Ureter (tissue), 1 donor: ENCODE measurements at places on chromosomes 2 and 18.

- no peak for DNase-seq
These were observed 456.2 kb downstream of the SPAG16 start for GRCh38 chr2:213740453-213740852.

GRCh38 chr2:85259879-85260278 lies 67.9 kb downstream of the TGOLN2 start:
- DNase-seq: no peak

GRCh38 chr2:128303095-128303791 lies 15.4 kb downstream of the HS6ST1 start:
- no peak for DNase-seq

DNA sequence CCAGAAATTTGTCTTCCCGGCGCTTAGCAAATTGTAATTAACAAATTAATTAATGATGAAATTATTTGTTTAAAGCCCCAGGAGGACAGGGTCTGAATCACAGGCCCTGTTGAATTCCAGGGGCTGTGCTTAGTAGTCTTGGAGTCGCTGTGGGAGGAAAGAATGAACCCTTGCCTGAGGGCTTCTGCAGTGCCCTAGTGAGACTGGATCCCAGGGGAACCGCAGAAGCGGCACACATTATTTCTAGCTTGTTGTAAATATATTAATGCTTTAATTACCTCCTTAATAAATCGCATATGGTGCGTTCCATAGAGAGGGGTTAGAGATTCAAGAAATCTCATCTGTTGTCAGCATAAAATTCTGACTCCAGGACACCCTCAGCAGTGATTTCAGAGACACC lies 235.4 kb downstream of the CELF4 start:
- no peak for DNase-seq

- DNase-seq: no peak
These were observed 109.5 kb upstream of the DAPL1 start for GRCh38 chr2:158685646-158686045.

- no peak for DNase-seq
These were observed 15.8 kb downstream of the SERTAD2 start for GRCh38 chr2:64637931-64638330.

DNA sequence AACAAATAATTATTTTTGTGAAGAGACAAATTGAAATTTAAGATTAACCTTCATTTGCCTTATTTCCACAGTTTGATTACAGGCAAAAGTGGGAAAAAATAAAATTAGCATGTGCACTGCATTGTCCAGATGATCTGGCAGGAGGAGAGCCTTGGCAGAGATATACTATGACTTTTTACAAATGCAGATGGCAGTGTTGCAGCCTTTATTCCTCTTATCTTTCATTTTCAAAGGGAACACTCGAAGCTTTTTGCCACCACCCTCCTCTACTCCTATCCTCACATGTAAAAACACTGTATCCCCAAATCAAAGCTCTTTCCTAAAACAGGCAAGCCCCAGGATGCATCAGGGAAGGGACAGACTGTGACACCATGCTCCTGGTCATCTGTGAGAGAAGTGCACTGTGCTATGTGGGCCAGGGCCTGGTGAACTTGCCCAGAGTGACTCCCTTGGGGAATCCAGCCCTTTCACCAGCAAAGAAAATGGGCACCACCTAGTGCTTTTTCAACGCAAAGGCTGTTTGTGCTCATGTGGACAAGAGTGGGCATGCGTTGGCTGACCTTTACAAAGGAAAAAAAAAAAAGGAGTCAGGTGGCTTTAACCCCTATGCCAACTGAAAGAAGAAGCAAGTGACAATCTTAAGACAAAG lies 74.7 kb upstream of the ETAA1 start:
- DNase-seq: peak; percentile 49

DNA sequence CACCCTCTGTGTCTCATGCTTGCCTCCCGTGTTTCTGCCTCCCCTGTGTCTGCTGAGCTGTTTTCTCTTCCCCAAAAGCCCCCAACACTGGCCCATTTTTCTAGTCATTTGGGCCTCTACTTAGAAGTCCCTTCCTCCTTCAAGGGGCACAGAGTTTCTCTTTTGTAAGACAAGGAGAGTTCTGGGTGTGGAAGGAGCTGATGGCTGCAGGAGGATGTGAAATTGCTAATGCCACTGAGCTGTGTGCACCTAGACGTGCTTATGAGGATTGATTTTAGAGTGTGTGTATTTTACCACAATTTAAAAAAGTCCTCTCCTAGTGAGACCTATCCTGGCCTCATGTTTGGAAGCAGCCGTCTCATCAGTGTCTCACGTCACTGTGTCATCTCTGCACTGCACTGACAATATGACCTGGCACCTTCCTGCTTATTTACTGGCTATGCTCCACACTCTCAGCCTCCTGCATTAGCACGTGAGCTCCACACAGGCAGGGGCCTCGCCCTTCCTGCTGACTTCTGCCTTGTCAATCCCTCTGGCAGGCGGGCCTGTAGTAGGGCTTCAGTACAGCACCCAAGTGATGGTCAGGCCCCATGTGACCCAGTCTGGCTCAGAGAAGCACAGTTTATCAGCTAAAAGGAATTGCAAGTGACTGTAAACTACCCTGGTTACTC lies 8.0 kb upstream of the MBP start:
- DNase-seq: no peak

DNA sequence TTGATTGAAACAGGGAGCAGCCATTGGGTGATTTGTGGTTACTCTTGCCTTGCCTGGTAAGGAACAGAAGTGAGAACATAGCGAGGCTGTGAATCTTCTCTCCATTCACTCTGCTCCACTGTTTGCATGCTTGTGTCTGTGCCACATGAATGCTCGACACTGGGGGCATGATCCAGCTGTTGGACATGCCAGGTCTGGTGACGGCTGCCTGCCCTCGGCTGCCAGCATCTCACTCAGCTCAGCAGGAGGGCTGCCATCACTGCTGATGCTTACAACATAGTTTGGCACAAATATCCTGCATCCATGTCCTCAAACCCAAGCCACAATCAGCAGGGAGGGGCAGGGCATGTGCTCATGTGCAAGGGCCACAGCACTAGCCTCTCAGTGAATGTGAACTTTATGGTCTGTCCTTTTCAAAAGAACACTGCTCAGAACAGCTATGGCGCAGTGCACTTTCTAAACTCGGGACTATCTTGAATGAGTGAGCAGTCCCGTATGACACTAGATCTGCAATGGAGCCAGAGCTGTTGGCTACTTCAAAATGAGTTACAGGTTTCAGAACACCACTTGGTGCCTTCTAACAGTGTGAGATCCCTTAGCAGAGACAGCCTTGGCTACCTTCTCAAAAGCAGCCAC lies 126.3 kb downstream of the NRP2 start:
- DNase-seq: no peak

- DNase-seq: no peak
These were observed 65.8 kb downstream of the CD8B2 start for GRCh38 chr2:106552921-106553320.

GRCh38 chr2:212730994-212731393 lies 192.4 kb upstream of the ERBB4 start:
- DNase-seq: no peak

GRCh38 chr2:61288070-61288841 lies 126.3 kb downstream of the C2orf74 start:
- no peak for DNase-seq
